Stimulated activated CD8-positive, alpha-beta memory T cell treated with anti-CD3 and anti-CD28 coated beads, Interleukin-4, amount 100 ng/mL, for 1 hour (primary cell): ENCODE measurements at places on chromosomes 11 and 22.

- no peak for DNase-seq
These were observed 3.1 kb downstream of the CYB5R3 start for GRCh38 chr22:42645938-42646568.

- DNase-seq = no peak
These were observed 64.7 kb downstream of the PDE2A start for GRCh38 chr11:72609476-72609875.

GRCh38 chr11:43797337-43797736, 83.3 kb upstream of the ALKBH3 start:
- no peak for DNase-seq

DNA sequence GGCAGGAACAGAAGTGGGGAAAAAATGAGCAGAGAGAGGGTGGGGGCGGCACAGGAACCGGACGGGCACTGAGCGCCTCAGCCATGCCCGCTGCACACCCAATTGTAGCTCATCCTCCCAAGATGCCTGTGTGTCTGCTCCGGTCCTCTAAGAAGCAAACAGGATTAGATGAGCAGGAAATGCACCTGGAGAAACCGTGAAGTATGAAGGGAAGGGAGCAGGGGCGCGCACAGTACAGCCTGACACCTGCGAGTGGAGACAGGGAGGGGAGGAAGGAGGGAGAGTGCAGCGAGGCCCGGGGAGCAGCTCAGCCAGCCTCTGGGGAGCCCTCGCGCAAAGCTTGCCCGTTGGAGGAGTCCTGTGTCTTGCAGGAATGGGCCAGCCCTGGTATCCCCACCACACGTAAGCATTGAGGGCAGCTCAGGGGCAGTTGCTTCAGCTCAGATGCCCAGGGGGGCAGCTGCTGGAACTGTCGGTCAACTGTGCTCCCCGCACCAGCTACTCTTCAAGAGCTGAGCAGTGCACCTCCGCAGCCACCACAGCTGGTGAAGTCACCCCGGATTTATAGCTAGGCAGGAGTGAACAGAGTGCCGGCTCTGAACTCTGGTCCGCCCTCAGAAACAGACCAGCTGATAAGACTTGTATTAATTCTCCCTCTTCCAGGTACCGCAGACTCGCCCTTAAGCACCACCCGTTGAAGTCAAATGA, 7.0 kb downstream of the DNAJB13 start:
- DNase-seq = no peak

DNA sequence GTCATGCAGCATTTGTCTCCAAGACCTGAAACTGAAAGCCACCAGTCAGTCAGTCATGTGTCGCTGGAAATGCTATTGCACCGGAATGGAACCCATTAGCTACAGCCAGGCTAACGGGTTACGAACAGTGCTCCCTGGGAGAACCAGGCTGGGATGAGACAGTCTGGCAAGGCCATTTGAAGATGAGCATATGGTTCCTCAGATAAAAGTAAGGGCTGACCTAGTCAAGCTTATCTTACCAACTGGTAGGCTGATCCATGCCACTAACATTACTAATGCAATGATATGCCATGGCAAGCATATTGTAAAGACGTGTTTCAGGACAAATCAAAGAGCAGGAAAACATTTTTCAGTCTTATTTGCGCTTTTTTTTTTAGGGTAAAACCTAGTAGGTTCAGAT, 28.4 kb downstream of the NAP1L4 start:
- no peak for DNase-seq
